Endothelial cell (in vitro differentiated cells): ENCODE measurements at places on chromosomes 16 and 17. TPM values are rescaled to one million over a fixed set of nuclear protein-coding genes. Genes with fewer than 3 reads are reported as not detected.

- H3K27ac ChIP-seq: no peak overlapping the region
- H3K27me3 ChIP-seq: peaks cover 9% of the 10 kb centered on the region
- no peak overlapping the region for H3K4me3 ChIP-seq
- no peaks in the 10 kb centered on the region for H3K4me1 ChIP-seq
Measured at GRCh38 chr17:11852912-11853311, 144.4 kb downstream of the ZNF18 start.

GRCh38 chr16:69329369-69330285 is 761 bp downstream of the PDF start:
- peaks cover 12% of the 10 kb centered on the region for H3K27me3 ChIP-seq
- peak overlapping the region; percentile 24 for H3K27ac ChIP-seq
- H3K36me3 ChIP-seq: peaks cover 32% of the 10 kb centered on the region
- peak; percentile 34 for DNase-seq
- peak overlapping the region; percentile 88 for H3K4me3 ChIP-seq

DNA sequence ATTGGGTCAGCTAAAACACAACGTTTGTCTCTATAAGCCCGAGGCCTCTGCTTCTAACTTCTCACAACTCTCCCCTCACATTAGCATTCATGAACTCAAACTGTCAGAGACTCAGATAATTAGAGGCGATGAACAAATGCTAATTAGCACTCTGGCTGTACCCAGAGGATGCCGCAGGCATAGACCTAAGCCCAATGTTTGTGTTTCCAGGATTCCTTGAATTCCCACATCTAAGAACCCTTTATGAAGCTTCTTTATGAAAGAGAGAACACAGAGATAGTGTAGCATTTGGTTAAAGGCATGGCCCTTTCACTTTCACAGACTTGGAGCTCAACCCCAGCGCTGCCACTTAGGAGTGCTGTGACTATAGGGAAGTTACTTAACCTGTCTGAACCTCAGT is 512.2 kb downstream of the GRIN2A start:
- H3K27ac ChIP-seq: no peak overlapping the region
- DNase-seq: no peak
- H3K27me3 ChIP-seq: no peaks in the 10 kb centered on the region
- no peak overlapping the region for H3K4me3 ChIP-seq
- H3K4me1 ChIP-seq: no peaks in the 10 kb centered on the region

DNA sequence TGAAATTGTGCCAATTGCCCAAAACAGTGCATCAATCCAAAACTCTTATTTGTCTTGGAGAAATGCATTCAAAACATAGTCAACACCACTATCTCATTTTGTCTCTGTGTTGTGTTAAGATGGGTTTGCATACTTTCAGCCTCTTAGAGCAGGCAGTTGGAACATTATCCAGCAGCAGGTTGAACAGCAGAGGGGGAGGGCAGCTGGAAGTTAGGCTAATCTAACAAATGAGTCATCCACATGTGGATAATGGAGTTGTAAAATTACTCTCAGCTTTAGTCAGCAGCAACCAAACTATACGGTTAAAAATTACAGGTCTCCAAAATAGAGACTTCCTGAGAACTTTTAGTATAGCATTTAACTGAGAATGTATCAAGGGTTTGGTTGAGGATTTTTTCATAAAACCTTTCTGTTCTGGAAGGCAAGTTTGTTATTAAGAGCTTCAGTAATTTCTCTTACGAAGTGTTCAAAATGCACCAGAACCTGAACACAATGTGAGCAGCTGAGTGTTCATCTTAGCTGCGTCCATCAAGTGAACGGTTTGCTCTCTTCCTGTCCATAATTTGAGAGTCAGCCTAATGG is 46.3 kb downstream of the PRKCA start:
- no peaks in the 10 kb centered on the region for H3K27me3 ChIP-seq
- H3K4me1 ChIP-seq: no peaks in the 10 kb centered on the region
- no peak for DNase-seq
- no peak overlapping the region for H3K27ac ChIP-seq
- no peaks in the 10 kb centered on the region for H3K36me3 ChIP-seq

- H3K4me1 ChIP-seq: no peaks in the 10 kb centered on the region
- no peak for DNase-seq
- no peak overlapping the region for H3K27ac ChIP-seq
- H3K27me3 ChIP-seq: no peaks in the 10 kb centered on the region
Measured at GRCh38 chr17:68878226-68878885, 76.8 kb downstream of the ABCA8 start.

GRCh38 chr16:81808933-81809480 is 29.9 kb downstream of the PLCG2 start:
- H3K4me1 ChIP-seq: peaks cover 13% of the 10 kb centered on the region
- H3K27me3 ChIP-seq: no peaks in the 10 kb centered on the region
- no peak for DNase-seq
- no peak overlapping the region for H3K4me3 ChIP-seq
- no peak overlapping the region for H3K27ac ChIP-seq
- H3K36me3 ChIP-seq: peaks cover 9% of the 10 kb centered on the region

DNA sequence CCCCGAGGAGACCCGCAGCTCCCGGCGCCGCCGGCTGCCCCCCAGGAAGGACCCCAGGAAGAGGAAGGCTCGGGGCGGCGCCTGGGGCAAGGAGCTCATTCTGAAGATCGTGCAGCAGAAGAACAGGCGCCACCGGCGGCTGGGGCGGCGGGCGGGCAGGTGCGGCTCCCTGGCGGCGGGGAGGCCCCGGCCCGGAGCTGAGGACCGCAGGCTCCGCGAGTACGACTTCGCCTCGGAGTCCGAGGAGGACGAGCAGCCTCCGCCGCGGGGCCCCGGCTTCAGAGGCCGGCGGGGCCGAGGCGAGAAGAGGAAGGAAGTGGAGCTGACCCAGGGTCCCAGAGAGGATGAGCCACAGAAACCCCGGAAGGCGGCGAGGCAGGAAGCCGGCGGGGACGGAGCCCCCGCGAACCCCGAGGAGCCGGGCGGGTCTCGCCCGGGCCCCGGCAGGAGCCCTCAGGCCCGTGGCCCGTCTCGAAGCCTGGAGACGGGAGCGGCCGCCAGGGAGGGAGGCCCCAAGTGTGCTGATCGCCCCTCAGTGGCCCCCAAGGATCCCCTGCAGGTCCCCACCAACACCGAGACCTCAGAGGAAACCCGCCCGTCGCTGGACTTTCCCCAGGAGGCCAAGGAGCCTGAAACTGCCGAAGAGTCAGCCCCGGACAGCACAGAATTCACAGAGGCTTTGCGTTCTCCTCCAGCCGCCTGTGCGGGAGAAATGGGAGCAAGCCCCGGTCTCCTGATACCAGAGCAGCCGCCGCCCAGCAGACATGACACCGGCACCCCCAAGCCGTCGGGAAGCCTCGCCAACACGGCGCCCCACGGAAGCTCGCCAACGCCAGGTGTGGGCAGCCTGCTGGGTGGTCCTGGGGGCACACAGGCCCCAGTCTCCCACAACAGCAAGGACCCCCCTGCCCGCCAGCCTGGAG is 22.3 kb upstream of the ZFPM1 start:
- peak overlapping the region; percentile 57 for H3K4me3 ChIP-seq
- H3K4me1 ChIP-seq: peaks cover 12% of the 10 kb centered on the region
- DNase-seq: peak; percentile 39
- no peak overlapping the region for H3K27ac ChIP-seq

- peaks cover 9% of the 10 kb centered on the region for H3K27me3 ChIP-seq
- H3K36me3 ChIP-seq: peaks cover 5% of the 10 kb centered on the region
- peaks cover 15% of the 10 kb centered on the region for H3K4me1 ChIP-seq
Measured at GRCh38 chr17:76670020-76670717, 26.6 kb upstream of the ST6GALNAC1 start.

The AURKB gene
- total RNA-seq: 21.4 TPM

DNA sequence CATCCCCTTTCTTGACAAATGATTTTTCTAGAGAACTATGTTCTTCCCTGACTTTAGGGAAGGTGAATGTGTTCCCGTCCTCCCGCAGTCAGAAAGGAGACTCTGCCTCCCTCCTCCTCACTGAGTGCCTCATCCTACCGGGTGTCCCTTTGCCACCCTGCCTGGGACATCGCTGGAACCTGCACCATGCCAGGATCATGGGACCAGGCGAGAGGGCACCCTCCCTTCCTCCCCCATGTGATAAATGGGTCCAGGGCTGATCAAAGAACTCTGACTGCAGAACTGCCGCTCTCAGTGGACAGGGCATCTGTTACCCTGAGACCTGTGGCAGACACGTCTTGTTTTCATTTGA is 7.4 kb downstream of the NAT9 start:
- peaks cover 1% of the 10 kb centered on the region for H3K4me1 ChIP-seq
- peaks cover 8% of the 10 kb centered on the region for H3K27me3 ChIP-seq
- peak overlapping the region; percentile 69 for H3K4me3 ChIP-seq
- no peak overlapping the region for H3K27ac ChIP-seq

The CFAP97D1 gene
- 0.10 TPM for total RNA-seq

DNA sequence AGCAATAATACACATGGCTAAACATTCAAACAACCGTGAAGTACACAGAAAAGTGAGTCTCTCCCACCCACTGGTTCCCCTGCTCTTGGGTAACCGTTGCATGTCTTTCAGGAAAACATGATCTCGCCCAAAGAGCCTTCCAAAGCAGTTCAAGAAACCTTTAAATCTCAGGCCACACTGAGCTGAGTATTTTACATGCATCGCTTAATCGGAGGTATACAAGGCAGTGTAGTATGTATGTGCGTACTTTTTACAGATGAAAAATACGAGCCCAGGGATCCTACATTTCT is 741 bp upstream of the DEXI start:
- H3K4me3 ChIP-seq: peak overlapping the region; percentile 86
- peaks cover 60% of the 10 kb centered on the region for H3K4me1 ChIP-seq
- H3K36me3 ChIP-seq: peaks cover 14% of the 10 kb centered on the region
- no peak for DNase-seq
- peaks cover 19% of the 10 kb centered on the region for H3K27me3 ChIP-seq

GRCh38 chr16:11051879-11052808 is 107.8 kb downstream of the CLEC16A start:
- H3K27me3 ChIP-seq: peaks cover 4% of the 10 kb centered on the region
- DNase-seq: no peak
- peaks cover 16% of the 10 kb centered on the region for H3K4me1 ChIP-seq
- H3K27ac ChIP-seq: no peak overlapping the region
- no peak overlapping the region for H3K4me3 ChIP-seq
- peaks cover 43% of the 10 kb centered on the region for H3K36me3 ChIP-seq

The C17orf67 gene
- 1.7 TPM for total RNA-seq
